ENCODE measurements at places on chromosomes 4 and X.

DNA sequence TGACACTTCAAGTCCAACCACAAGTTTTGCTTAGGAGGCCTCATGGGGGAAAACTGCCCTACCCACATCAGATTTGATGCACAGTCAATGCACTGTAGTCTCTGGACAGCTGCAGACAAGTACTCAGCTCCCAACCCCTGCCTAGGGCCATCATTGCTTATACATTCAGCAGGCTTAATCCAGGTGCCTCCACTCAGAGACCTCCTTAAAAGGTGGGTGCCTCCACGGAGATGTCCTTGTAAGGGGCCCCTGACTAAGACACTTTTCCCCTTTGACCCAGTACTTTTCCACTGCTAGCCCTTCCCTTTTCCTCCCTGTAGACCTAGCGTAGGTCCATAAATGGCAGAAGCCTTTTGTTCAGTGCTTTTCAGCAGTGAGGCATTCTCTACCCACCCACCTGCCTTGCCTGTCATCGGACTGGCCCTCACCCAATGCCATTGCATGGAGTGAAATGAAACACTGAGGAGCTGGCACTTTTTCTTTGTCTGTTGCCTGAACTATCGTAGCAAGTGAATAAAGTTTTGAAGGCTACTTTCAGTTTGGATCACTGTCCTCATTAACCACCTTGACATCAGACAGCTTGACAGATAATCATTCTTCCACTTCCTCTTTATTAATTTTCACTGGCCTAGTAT is 23.8 kb upstream of the PLK4 start:
- DNase-seq: no peak

DNA sequence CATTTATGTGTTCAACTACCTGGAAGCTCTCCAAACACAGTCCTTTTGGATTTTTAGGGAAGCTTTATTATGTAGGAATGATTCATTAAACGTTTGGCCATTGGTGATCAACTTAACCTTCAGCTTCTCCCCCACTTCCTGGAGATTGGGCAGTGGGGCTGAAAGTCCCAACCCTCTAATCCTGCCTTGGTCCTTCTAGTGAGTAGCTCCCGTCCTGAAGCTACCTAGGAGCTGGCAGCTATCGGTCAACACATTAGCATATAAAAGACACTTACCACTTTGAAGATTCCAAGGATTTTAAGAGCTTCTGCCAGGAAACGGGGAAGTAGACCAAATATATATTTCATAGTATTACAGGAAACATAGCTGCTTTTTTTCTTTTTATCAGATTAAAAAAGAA is 69.7 kb downstream of the MCUB start:
- no peak for DNase-seq

GRCh38 chr4:105198541-105198940 is 51.9 kb downstream of the TET2 start:
- no peak for DNase-seq

DNA sequence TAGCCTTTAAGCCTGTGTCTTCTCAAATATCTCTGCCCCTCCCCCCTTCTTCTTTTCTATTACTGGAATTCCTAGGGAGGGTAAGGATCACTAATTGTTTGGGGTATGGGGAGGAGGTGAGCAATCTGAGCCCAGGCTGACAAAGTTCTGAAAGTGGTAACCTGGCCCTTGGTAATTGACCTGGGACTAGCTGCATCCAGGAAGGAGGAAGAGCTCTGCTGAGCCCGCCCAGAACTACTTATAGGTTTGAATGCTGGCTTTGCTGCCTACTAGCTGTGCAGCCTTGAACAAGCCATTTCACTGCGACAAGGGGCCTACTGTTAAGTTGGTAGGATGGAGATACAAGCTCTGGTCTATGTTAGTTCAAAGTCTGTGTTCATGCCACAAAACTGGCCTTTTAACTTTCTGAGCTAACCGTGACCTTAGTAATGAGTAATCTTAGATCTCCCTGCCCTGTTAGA is 37.8 kb downstream of the DGKK start:
- DNase-seq: no peak

DNA sequence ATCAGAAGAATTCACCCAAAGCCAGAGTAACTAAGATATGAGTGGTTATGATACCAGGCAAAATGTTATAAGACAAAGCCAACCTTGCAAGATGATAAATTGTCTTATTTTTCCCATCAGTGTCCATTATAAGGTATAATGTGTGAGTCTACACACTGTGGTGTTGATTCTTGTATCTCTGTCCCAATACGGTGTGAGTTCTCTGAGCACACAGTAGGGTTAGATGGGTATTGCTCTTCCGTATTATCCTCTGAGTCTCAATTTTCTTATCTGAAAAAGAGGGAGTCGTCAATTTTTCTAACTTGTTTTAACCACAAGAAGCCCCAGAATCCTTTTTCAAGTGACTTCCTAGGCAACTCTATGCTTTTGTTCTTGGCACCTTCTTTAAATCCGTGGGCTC is 69.9 kb downstream of the HMGB2 start:
- no peak for DNase-seq
